ENCODE measurements at places on chromosomes 6 and 20.

DNA sequence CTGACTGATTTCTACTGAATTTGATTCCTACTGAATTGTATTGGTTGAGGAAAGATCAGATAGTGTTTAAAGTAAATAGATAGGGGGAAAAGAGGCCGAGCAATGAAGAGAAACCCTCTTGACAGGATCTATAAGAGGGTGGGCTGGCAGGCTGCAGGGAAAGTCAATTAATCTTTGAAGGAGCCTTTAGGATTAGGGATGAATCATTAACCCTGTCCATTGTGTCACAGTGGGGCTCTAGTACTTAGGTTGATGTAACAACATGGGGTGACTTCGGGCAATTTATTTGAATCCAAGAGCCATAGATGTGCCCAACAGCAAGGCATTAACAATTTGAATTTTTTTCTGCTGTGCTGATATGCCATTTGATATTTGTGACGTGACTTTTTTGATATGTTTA is 7.5 kb downstream of the RFX6 start:
- DNase-seq: no peak

- no peak for DNase-seq
These were observed 184.4 kb upstream of the ZNF217 start for GRCh38 chr20:53778041-53778516.

- no peak for DNase-seq
These were observed 15.3 kb downstream of the TNFAIP3 start for GRCh38 chr6:137882225-137882961.

- DNase-seq: no peak
These were observed 479.7 kb upstream of the MARCKS start for GRCh38 chr6:113377362-113377942.

DNA sequence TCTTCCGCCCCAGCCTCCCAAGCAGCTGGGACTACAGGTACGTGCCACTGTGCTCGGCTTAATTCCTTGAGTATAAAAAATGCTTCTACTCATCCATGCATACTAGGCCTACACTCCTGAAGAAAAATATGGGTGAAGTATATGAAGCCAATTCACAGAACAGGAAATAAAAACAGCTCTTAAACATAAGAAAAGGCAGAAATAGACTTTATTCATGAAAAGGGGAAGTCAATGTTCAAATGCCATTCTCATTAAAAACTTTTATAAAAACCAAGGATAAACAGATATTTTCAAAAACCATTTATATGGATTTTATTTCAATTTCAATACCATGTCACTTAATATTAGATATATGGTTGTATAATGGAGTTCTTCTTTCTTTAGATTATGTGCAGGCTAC is 18.3 kb downstream of the SERPINB9 start:
- DNase-seq: no peak

GRCh38 chr6:147506704-147507114 is 1.8 kb upstream of the SAMD5 start:
- peak; percentile 77 for DNase-seq

- peak; percentile 51 for DNase-seq
These were observed 586 bp downstream of the ZNF512B start for GRCh38 chr20:63968928-63969760.

DNA sequence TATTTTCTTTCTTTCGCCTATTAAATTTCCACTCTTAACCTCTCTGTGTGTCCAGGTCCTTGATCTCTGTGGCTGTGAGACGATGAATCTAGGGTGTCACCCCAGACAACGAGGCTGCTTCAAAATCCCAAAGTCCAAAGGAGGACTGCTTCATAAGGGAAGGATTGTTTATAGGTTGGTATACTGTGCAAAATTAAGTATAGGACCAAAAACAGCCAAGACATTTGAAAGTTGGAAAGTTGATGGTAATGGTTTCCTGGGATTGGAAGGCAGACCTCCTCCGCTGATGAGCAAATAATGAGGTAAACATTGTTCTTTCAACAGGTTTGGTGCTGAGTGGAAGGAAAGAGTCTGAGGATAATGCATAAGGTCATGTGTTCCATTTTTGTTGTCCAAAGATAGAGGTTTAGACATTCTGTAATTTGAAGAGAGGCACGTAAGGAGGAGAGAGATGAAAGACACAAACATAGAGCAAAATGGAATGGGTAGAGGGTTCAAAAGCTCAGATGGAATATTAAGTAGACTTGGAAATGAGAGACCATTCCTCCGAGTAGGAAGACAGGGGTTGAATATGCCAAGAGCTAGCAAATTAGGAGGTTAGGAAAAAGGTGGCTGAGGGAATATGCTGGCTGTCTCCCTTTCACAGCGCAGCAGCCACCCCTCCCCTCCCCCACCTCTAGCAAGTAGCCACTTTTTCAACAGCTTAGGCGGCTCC is 24.8 kb downstream of the ZNF311 start:
- DNase-seq: peak; percentile 37

All from muscle of back (tissue), 13 donors.